ENCODE measurements at places on chromosomes 13 and 19.
A peak's percentile ranks its signal among the peaks of the same experiment; 100 is the strongest.

DNA sequence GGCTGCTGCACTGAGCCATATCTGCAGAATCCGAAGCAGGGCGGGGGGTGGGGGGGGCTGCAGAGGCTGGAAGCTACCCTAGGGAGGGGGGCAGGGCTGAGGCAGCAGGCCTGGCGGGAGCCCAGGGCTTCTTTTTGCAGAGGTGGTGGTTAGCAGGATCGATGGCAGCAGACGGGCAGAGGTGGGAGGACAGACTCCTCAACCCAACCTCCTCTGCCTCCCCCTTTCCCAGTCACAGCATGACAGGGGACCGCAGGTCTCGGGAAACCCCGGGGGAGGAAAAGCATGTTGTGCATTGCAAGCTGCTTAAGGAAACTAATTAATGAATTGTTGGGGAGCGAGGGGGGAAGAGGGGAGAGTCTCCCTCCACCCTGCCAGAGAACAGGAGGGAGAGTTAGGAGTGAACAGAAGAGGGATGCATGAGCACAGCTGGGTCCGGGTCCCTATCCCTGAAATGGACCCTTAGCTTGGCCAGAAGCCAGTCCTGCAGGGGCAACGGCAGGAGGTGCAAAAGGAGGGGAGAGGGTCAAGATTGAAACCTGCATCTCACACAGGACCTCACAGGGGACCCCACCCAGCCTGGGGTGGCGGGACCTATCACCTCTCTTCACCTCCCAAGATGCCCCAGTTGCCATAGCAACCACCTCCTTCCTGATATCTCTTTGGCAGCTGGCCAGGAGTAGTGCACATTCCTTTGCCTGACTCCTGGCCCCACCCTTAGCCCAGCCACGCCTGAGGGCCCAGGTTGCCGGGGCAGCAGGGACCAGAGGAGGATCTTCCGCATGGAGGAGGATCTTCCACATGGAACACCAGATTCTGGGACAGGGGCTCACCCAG, 1.8 kb downstream of the FXYD7 start:
- DNase-seq = peak; percentile 24

DNA sequence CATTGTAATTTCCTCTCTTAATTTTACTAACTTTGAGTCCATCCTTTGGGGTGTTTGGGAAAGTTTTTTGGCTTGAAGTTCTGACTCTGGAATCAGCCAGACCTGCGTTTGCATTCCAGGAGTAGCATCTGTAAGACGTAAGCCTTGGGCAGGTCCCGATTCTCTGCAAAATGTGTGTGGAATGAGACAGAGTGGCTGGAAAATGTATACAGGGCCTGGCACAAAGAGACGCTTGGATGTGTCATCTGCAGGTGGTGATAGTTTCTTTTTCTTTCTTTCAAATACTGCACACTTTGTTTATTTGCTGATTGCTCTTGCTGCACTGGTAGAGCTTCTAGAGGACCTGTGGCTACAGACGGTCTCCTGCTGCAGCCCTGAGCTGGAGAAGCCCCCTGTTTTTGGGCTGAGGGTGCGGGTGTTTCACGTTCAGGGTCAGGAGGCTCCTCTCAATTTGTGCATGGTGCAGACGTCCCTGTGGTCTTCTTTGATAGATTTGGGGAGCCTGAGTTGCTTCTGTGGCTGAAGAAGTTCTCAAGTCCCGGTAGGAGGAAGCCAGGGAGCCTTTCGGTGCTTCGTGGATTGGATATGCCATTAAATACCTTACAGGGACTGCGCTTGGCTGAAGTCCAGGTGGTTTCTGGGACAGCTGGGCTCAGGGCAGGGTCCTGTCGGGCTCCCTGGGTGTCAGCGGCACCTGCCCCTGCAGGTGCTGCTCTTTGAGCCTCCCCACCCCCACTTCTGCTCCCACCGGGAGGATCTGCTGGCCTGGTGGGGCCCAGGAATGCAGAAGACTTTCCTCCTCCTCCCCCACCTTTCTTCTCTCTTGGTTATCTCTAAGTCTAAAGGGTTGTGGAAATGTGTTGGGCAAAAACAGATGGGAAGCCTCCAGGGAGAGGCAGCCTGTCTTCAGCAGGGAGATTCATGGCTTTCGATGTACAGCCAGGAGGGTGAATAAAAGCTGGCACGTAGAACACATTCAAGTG, 44.0 kb upstream of the GAS6 start:
- DNase-seq = peak; percentile 84

- DNase-seq = no peak
Measured at GRCh38 chr13:73258406-73258805, 199.6 kb downstream of the KLF5 start.

GRCh38 chr19:18590273-18591272, 2.0 kb downstream of the REX1BD start:
- peak; percentile 94 for DNase-seq

GRCh38 chr19:39406656-39407409, at the start of gene ZFP36:
ZFP36 (plus strand) TSS chr19:39406847; CDS start chr19:39406905, 58 bp downstream.
- peak; percentile 91 for DNase-seq

GRCh38 chr19:45144431-45145269, 16.1 kb downstream of the NKPD1 start:
- DNase-seq = no peak

DNA sequence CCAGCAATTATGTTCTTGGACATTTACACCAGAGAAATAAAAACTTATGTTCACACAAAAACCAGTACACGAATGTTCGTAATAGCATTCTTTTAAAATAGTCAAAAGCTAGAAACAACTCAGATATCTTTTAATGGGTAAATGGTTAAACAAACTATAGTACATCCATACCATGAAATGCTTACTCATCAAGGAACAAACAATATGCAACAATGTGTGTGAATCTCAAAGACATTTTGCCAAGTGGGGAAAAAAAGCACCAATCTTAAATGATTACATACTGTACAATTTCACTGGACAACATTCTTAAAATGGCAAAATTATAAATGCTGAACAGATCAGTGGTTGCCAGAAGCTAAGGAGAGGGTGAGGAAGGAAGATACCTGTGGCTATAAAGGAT, 36.6 kb downstream of the MYCBP2 start:
- DNase-seq = no peak

DNA sequence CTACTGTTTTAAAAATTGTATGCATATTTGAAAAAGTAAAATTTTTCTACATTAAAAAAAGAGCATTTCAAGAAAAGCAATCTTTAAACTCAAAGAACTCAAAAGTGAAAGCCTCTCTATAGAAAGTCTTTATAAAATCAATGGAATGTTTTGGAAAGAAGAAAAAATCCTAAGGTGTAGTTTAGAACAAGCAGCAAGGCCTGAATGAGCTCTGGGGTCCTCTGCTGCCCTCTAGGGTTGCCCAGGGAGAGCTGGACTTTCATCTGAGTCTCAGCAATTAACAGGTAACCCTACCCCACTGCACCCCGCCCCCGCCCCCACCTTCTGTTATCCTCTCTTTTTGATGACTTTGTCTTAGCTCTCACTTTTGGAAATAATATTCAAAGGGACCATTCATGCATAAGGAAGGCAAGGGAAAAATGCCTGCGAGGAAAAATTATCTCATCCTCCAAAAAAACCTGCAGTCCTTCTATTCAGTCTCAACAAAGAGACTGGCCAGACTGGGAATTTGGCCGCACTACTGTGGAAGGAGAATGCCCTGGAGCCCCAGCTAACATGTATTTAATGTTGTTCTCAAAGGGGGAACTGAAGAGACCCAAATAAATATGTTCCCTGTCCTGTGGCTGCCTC, 24.1 kb downstream of the SLC25A30 start:
- peak; percentile 18 for DNase-seq

DNA sequence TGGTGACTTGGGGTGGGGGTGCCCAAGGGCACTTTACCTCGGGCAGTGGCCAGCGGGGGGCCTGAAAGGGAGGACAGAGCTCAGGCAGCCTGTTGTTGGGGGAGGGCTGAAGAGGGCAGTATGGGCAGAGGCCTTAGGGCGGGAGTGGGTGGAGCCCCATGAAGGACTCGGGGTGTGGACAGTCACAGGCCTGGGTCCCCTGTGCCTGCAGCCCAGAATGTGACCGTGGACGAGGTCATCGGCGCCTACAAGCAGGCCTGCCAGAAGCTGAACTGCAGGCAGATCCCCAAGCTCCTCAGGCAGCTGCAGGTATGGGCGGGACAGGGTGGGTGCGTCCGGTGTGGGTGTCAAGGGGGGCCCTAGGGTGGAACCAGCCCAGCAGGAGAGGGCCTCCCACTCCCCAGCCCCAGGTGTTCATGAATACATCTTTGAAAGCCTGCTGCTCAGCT, 22.5 kb downstream of the NKPD1 start:
- no peak for DNase-seq

GRCh38 chr19:34430738-34431625, 2.8 kb downstream of the UBA2 start:
- DNase-seq = peak; percentile 51

GRCh38 chr19:49985871-49986270, 24.9 kb upstream of the SIGLEC11 start:
- no peak for DNase-seq

GRCh38 chr19:37928527-37929286, 21.7 kb downstream of the SIPA1L3 start:
- no peak for DNase-seq

GRCh38 chr19:7191946-7192691, 102.1 kb downstream of the INSR start:
- DNase-seq = no peak

DNA sequence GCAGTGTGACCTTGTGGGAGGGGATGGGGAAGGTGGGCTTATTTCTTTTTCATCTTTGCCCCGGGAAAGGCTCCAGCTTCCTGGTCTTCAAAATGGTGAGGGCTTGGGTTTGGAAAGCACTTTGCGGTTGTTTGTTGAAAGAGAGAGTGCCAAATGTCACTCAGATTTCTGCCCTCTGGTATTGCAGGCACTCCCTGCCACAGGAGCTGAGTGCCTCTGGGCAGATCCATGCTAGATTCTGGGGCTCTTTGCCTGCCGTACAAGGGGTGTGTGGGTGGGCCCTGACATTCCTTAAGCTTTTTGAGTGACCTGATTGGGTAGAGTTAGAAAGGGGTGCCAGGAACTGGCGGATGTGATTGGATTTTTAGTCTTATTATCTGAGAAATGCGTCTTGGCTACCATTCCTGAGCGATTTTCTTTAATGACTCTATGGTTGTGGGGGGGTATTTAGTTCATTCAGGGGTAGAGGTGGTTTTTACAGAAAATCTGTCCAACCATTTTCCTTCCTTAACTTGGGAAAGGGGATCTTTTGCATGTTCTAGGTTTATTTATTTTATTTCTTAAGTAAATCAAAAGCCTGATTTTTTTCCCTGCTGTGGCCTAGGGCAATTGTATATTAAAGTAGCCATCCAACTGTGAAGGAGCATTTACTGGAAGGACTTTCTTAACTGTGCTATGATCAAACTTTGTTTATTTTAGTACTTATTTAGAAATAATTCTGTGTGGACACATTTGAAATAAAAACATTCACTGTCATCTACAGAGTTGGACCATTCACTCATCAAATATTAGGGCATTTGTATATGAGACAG, 3.2 kb downstream of the ARHGAP35 start:
- DNase-seq = no peak

DNA sequence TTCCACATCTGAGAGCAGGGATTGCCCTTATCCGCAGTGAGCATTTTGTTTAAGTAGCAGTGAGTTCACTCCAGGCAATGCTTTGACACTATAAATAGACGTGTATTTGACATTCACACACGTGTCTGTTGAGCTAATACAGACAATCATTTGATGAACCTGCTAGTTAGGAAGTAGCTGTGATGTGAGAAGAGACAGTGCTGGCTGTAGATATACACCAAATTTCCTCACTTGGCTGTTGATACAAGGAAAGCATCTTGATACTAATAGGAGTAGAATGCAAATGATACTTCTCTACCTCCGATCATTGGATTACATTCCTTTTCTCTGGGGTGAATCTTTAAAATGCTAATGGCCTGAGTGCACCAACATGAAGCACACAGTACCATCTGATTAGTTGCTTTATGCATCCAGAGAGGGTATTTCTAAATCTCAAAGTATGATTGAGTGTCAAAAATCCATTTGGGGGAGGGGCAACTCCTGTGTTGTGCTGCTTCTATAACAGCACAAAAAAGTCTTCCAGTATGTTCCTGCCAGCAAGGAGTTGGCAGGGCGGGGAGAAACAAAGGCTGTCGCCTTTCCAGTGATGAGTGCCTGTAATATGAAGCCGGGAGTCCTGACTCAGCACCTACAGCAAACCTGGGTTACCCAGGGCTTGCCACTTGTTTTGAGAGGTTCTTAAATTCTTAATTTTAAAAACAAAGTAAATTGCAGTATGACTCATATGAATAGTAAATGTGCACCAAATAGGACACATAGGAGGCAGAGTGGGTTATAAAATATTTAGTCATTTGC, 7.0 kb downstream of the CUL4A start:
- DNase-seq = peak; percentile 50

- peak; percentile 34 for DNase-seq
Measured at GRCh38 chr13:61247149-61247936, 168.3 kb downstream of the PCDH20 start.

DNA sequence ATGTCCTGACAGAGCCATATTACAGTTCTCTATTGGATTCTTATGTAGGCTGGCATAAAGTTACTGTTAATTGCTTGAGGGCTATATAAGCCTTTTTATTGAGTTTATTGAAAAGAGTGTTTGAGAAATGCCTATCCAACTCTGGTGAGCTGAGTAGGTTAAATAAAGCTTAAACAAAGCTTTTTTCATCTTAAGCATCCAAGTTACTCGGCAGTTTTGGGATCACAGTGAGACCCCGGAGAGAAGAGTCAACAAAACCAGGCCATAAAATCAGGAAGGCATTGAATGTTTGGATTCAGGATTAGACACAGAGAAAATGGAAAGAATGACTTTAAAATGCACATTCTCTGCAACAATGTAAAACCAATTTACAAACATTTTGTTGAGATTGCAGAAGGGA, 588.5 kb downstream of the DACH1 start:
- peak; percentile 8 for DNase-seq

DNA sequence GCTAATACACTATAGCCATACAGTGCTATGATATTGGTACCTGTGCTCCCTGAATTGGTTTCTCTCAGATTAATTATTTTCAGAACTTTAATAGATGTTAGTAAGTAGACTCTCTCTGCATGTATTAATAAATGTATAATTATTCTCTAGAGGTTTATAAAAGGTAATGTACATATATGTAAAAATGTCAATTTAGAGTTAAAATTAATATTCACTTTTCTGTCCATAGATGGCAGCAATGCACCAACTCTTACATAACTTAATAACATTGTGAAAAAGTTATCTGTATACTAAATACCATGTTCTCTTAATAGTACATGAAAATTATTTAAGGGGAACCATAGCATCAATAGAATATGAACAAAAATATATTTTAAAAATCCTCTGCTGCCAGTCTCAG, 515.0 kb upstream of the KLHL1 start:
- DNase-seq = peak; percentile 16

Measured in NCI-H345 (cell line).